ENCODE measurements at places on chromosomes 1 and 21.

- no peak for ATAC-seq
Observed at GRCh38 chr1:68329096-68329835, 96.9 kb upstream of the WLS start.

- ATAC-seq, result no peak
Observed at GRCh38 chr1:20327467-20327866, 36.8 kb downstream of the VWA5B1 start.

DNA sequence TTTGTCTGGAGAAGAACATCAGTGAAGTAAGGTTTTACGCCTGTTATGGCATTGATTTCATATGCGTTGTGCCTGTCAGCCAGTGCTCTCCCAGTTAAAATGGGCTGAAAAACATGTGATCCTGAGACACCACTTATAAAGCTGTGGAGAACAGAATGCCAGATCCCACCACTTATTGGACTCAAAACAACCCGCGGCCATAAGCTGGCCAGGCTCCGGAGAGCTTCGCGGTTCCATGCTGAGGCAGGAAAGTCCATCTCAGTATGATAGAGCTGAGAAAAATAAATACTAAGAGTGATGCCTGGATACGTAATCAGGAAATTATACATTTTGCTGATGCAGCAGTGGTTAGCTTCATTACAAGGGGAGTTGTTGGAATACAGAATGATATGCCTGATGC is 5.1 kb downstream of the APOBEC4 start:
- ATAC-seq, result peak; percentile 40

DNA sequence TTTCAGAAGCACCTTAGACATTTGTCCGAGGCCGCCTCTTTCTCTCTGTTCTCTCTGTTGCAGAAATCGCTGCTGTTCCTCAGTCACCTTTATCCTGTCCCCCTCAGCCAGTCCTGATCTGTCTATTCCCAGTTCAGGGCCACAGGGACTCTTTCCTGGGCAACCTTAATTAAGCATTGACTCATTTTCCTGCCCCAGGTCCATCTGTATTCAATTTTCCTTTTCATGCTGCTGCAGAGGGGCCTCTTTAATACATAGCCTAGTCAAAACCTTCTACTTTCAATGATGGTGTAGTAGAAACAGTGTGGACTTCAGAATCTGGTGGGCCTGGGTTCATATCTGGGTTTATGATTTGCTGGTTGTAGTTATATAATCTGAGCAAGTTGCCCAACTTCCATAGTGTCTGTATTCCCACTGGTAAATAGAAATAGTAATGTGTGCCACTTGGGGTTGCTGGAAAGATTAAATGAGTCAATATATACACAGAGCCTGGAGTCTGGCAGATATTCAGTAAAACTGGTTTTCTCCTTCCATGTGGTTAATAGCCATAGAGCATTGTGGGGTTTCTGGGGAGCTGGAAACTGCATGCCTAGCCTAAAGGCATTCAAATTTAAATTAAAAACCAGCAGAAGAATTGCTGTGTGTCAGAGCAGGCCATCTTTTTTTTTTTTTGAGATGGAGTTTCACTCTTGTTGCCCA is 4.5 kb downstream of the TRAF5 start:
- ATAC-seq, result no peak

GRCh38 chr1:206790502-206791250 is 18.4 kb upstream of the IL10 start:
- no peak for ATAC-seq

GRCh38 chr1:154958681-154959425 is 2.7 kb downstream of the PYGO2 start:
- no peak for ATAC-seq

DNA sequence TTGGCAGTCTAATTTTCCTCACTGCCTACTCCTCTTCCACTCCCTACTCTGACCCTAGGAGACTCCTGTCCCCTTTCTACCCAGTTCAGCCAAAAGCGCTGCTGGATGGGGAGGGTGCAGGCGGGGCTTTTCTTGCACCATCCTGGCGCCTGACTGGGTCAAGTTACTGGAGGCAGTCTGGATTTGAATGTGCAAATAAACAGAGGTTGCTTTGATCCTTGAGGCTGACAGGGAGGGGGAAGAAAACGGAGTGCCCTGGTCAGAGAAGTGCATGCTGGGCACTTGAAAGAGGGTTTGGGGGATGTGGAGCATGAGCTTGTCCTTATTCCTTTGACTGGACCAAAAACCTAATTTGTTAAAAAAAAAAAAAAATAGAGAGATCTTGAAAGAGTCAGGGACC is 76.8 kb upstream of the SOX13 start:
- peak; percentile 45 for ATAC-seq

DNA sequence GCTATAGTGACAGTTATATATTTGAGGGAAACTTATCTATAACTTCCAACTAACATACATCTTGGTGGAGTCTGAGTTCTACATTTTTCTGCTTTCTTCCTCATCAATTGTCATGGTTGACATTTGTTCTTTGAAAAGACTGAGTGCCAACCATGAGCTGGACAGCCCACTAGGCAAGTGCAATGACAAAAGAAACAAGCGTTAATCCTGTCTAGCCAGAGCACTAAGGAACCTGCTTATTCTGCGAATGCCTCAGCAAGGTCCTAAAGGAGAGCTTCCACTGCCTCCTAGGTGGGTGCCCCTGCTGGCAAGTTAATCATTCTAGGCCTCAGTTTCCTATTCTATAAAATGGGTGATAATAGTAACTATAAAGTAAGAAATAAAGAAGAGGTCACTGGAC is 44.8 kb downstream of the IRF2BP2 start:
- ATAC-seq, result peak; percentile 49

- ATAC-seq, result no peak
Observed at GRCh38 chr1:20086800-20087199, 16.8 kb downstream of the PLA2G5 start.

DNA sequence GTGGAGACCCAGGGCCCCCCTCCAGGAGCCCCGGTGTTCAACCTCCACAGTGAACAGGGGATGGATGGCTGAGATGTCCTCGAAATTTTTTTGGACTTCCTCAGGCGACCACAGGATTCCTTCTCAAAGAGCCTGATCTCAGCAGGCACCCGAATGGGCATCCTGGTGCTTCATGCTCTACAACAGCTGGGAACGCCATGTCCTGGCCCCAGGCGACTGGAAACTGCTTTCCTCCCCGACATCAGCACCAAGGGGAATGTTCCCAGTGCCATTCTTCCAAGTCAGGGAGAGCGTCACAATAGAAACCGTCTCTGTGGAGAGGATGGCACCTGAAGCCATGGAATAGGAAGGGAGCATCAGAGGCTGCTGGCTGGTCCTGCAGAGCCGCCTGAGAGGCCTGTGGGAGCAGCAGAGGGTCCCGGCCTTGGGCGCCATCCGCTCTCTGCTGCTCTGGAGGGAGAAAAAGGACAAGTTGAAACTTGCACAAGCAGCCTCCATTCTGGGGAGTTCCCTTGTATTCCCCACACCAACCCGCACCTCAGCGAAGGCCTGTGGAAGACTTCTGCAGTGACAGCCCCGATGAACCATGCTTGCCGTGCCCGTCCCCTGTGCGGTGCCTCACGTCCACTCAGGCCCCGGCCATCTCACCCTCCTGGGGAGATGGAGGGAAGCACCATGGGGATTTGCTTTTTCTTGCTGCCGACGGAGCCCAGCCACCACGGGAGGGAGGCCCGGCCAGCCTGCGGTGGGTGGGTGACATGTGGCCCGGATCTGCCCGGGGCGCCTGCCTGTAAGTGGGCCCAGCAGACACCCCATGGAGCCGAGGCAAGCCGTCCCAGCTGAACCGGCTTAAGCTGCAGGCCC is 2.3 kb upstream of the ADARB1 start:
- ATAC-seq, result no peak

DNA sequence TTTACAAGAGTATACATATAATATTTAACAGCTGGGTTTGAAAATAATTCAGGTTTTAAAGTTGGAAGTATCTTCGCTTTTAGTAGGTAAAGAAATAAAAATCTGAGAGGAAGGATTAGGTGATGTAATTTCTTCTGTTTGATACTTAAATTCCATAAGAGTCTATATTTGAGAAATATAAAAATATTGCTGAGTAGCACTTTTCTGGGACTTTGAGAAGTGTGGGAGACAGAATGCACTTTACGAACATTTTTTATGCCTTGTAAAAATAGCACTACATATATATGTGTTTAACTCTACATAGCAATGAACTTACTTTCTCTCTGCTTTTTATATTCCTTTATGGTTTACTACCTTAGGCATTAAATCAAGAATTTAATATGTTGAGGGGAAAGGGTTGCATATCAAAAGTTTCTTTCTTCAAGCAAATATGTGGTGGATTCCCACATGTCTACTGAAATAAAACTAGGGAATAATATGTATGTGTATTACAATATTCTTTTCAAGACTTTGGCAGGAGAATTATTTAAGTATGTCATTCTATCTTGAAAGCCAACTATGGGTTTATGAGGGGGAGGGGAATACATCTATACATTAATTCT is 266.7 kb upstream of the ADAMTS5 start:
- no peak for ATAC-seq

DNA sequence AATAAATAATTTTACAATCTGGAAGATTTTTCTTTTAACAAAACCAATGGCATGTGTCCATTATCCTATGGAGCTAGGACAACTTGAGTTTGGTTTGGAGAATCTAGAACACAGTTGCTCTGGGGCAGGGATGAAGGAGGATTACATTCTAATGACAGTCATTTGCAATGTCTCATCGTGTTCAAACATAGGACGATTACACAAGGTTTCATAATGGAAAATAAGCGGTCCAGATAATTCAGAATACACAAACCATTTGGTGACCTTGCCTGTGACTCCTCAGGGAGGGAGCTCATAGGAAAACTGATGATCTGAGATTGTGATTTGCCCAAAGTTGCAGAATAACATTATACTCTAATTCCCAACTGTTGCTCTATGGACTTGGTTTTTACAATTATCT is 27.6 kb upstream of the RGL1 start:
- ATAC-seq, result peak; percentile 64

DNA sequence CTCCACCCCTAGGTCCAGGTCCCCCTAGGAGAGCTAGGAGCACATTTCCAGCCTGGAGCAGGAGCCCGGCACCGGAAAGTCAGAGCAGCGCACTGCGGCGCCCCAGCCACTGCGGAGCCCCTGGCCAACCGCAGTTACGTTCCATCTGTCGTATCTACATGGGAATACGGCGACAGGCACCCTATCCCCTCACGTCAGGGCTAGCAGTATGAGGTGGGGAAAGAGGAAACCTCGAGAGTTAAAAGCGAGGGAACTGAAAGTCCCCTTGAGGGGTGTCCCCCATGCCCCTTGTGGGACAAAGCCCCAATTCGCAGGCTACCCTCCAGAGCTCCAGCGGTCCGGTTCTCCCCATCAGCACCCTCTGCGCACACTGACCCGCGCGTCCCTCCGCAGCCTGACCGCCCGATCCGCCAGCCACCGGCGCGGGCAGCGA is 995 bp downstream of the COLGALT2 start:
- ATAC-seq, result peak; percentile 65
